ENCODE measurements at places on chromosomes 2 and 18. TPM values are rescaled to one million over a fixed set of nuclear protein-coding genes. Genes with fewer than 3 reads are reported as not detected.

DNA sequence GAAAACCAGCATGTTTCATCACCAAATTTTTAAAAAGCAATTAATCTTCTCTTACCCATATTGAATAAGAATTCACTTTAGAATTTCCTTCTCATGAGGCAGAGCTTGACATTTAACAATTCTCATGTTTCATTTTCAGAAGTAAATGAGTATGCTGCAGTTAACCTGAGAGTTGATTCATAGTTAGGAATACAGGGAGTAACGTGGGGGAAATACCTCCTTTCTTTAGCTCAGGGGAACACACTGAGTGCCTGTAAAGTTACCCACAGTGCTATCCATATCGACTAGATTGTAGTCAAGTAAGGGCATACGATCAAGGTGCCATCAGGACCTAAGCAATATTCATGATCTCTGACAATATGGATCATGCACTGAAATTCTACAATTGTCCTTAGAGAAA, 38.9 kb upstream of the ATIC start:
- DNase-seq = no peak
- peaks cover 11% of the 10 kb centered on the region for H3K4me1 ChIP-seq
- no peak overlapping the region for H3K27ac ChIP-seq
- H3K36me3 ChIP-seq = no peaks in the 10 kb centered on the region

Gene KANSL1L
- 12.2 TPM for total RNA-seq

DNA sequence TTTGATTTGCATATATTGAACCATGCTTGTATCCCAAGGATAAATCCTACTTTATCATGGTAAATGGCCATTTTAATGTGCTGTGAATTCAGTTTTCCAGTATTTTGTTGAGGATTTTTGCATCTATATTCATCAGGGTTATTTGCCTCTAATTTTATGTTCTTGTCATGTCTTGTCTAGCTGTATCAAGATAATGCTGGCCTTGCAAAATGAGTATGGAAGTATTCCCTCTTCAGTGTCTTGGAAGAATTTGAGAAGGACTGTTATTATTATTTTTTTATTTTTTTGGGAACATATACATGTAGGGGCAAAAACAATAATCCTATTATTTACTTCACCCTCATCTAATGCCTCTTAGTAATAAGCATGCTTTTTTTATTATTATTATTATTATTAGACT, 398.0 kb upstream of the KCNH7 start:
- H3K36me3 ChIP-seq = peaks cover 7% of the 10 kb centered on the region
- no peak for DNase-seq
- H3K27me3 ChIP-seq = no peaks in the 10 kb centered on the region
- H3K4me3 ChIP-seq = no peak overlapping the region

DNA sequence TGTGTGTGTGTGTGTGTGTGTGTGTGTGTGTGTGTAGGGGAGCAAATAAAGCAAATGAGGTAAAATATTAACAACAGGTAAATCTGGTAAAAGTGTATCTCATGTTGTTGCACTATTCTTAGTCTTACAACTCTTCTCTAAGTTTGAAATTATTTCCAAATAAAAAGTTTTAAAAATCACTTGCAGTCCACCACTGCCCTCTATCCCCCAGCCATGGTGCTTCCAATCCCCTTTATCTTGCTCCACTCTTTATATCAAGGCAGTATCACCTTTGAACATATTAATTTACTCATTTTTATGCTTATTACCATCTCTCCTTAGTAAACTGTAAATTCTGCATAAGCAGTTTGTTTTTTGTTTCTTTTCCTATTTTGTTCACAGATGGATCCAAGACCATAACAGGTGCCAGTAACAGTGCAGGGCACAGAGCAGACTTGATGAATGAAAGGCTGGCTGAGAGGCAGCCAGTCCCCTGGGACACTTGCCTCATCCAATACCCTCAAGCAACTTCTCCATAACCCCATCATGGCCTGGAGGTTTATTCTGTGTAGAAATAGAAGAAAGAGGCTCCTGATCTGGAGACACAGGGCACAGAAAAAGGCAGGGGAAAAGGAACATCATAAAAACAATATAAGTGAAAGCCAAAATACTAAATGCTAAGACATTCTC, 67.6 kb downstream of the LDAH start:
- no peaks in the 10 kb centered on the region for H3K4me1 ChIP-seq
- H3K36me3 ChIP-seq = peaks cover 4% of the 10 kb centered on the region
- DNase-seq = no peak
- H3K4me3 ChIP-seq = no peak overlapping the region
- no peaks in the 10 kb centered on the region for H3K27me3 ChIP-seq

Gene PLA2R1
- 47.7 TPM for total RNA-seq

Gene UGT1A9
- total RNA-seq = not detected

DNA sequence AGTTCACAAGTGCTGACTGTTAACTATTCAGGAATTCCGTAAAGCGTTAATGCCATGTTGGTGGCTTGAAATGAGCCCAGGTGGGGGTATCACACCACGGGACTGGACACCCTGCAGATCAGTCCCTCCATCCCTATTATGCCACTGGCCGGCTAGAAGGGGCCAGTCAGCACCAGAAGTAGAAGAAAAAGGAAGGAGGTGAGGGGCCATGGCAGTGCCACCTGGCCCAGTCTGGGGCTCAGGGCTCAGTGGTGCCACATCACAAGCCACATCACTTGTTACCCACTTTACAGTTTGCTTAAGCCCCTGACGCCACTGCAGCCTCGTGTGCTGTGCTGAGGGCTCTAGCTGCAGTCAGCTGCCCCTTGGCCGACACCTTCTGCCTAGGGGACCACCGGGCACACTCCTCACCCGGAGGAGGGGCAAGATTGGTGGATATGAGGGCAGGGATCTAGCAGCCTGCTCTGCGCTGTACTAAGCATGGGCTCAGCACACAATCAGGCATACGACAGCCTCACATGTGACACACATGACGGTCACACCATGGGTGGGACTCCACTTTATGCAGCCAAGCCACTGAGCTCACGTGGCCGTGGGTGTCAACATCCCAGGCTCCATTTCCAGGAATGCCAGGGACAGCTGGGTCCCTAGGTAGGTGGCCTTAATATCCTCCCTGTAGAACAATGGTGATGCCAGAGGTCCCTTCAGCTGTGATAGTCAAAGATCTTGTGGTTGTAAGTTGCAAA, 3.6 kb downstream of the LIMS2 start:
- H3K27ac ChIP-seq = peak overlapping the region; percentile 92
- peak overlapping the region; percentile 96 for H3K4me3 ChIP-seq
- peaks cover 70% of the 10 kb centered on the region for H3K4me1 ChIP-seq
- H3K36me3 ChIP-seq = peaks cover 6% of the 10 kb centered on the region

- H3K4me3 ChIP-seq = no peak overlapping the region
- H3K27ac ChIP-seq = peak overlapping the region; percentile 84
- no peaks in the 10 kb centered on the region for H3K36me3 ChIP-seq
- no peaks in the 10 kb centered on the region for H3K27me3 ChIP-seq
- DNase-seq = no peak
- H3K4me1 ChIP-seq = peaks cover 97% of the 10 kb centered on the region
Measured at GRCh38 chr2:216560838-216561270, 62.2 kb downstream of the RPL37A start.

DNA sequence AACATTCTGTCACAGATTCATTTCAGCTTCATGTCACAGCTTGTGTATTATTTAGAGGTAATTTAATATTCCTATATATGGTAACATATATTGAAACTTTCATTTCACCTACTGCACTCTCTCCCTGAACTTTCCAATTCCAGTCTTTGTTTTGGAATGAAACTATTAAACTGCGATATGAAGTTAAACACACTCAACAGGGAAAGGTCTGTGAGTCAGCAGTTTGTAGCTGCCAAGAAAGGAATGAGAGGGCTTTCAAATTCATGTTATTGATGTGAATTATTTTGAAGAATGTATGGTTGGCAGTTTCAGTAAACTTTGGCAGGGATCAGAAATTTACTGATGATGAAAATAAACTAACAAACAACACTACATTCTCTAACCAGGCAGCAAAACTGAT, 148.3 kb downstream of the HNMT start:
- H3K4me1 ChIP-seq = no peaks in the 10 kb centered on the region
- H3K4me3 ChIP-seq = no peak overlapping the region
- no peak for DNase-seq

DNA sequence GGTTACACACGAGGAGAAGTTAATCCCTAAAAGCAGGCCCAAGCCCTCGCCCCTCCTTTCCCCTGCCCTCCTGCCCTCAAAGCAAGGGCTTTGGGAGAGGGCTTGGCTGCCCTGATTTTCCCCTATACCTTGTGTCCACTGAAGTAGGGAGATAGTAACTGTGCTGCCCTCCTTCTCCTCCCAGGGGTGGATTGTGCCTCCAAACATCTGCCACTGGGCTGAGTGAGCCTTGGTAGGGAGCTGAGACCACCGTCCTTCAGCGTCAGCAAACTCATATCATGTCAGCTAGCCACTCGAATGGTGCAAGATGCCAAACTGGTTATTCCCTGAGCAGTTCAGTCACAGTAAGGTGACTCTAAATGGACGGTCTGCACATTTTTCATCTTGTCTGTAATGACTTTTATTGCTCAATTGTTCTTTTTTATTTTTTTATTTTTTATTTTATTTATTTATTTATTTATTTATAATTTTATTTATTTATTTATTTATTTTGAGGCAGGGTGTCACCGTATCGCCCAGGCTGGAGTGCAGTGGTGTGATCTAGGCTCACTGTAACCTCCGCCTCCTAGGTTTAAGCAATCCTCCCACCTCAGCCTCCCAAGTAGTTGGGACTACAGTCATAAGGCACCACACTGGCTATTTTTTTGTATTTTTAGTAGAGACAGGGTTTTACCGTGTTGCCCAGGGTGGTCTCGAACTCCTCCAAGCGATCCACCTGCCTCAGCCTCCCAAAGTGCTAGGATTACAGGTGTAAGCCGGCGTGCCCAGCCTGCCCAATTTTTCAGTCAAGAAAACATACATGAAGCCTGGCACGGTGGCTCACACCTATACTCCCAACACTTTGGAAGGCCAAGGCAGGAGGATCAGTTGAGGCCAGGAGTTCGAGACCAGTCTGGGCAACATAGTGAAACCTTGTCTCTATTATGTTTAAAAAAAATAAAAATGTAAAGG, 8.7 kb downstream of the PCBP1 start:
- H3K27me3 ChIP-seq = no peaks in the 10 kb centered on the region
- no peaks in the 10 kb centered on the region for H3K36me3 ChIP-seq
- peak; percentile 66 for DNase-seq

DNA sequence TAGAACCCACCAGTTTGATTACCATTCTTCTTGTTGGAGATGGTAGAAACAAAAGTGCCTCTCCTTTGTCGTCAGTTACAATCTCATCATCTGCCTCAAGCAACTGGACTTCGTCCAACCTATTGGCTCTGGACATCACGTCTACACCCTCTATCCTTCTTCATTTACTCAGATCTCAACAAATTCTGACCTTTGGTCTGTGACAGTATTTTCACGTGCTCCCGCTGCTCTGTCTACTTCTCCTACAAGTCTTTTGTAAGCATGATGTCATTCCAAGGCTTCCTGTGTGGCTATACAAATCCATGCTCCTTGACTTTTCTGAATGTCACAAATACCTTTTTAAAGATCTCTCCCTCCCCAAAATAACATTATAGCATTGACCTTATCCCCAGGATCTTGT, 43.0 kb upstream of the PID1 start:
- no peak for DNase-seq
- H3K4me3 ChIP-seq = no peak overlapping the region
- no peaks in the 10 kb centered on the region for H3K4me1 ChIP-seq
- H3K27me3 ChIP-seq = peaks cover 2% of the 10 kb centered on the region
- no peak overlapping the region for H3K27ac ChIP-seq

Gene NEB
- total RNA-seq = 2.2 TPM

GRCh38 chr2:119494163-119494790, 30.0 kb downstream of the SCTR start:
- no peak for DNase-seq
- no peak overlapping the region for H3K4me3 ChIP-seq
- peaks cover 32% of the 10 kb centered on the region for H3K4me1 ChIP-seq

- H3K27me3 ChIP-seq = no peaks in the 10 kb centered on the region
- peaks cover 1% of the 10 kb centered on the region for H3K36me3 ChIP-seq
- no peak for DNase-seq
- H3K27ac ChIP-seq = no peak overlapping the region
- H3K4me3 ChIP-seq = no peak overlapping the region
- H3K4me1 ChIP-seq = peaks cover 4% of the 10 kb centered on the region
Measured at GRCh38 chr18:44759925-44760342, 79.2 kb downstream of the SETBP1 start.

Gene COL4A4
- 7.3 TPM for total RNA-seq

Gene LYPD6
- 0.82 TPM for total RNA-seq

DNA sequence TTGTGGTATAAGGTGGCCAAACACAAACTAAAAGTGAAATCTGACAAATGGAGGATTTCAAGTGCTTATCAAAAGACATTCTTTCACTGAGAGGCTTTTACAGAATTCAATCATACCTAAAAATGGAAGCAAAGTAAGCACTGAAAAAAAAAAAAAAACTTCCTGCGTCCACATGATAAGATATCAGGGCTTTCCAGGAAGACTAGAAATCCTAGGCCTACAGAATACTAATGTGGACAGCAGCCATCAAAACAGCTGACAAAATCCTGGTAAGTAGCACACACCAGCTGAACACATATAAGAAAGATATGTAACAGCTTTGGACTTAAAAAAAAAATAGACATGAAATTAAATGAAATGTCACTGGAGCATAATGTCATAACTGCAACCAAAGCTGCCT, 178.2 kb downstream of the SUCLG1 start:
- H3K27me3 ChIP-seq = peaks cover 5% of the 10 kb centered on the region
- no peak overlapping the region for H3K4me3 ChIP-seq
- no peak for DNase-seq
- no peaks in the 10 kb centered on the region for H3K4me1 ChIP-seq

DNA sequence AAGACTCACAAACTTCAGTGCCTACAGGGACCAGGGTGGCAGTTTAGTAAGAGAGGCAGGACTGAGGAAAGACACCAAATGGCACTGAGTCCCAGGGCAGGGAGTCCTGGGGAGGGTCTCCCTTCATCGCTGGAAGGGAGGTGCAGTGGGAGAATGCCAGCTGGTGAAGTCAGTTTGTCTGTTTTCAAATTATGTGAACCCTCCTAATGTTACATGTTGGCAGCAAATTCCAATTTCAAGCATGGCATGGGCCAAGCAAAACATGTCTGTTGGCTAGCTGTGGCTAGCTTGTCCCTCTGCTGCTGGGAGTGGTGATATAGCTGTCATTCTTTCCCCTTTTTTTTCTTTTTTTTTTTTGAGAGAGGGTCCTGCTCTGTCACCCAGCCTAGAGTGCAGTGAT, 55.9 kb upstream of the HAAO start:
- H3K4me1 ChIP-seq = peaks cover 19% of the 10 kb centered on the region
- no peak overlapping the region for H3K4me3 ChIP-seq
- DNase-seq = no peak
- no peaks in the 10 kb centered on the region for H3K27me3 ChIP-seq

- H3K4me1 ChIP-seq = peaks cover 45% of the 10 kb centered on the region
- no peak overlapping the region for H3K4me3 ChIP-seq
- peak overlapping the region; percentile 99 for H3K27ac ChIP-seq
- DNase-seq = no peak
- H3K27me3 ChIP-seq = no peaks in the 10 kb centered on the region
Measured at GRCh38 chr18:12908706-12909105, 24.7 kb upstream of the PTPN2 start.

GRCh38 chr2:1784087-1784486, 39.8 kb upstream of the PXDN start:
- peaks cover 27% of the 10 kb centered on the region for H3K27me3 ChIP-seq
- DNase-seq = peak; percentile 77
- H3K36me3 ChIP-seq = no peaks in the 10 kb centered on the region
- H3K4me1 ChIP-seq = no peaks in the 10 kb centered on the region
- H3K27ac ChIP-seq = no peak overlapping the region

Gene ZCCHC2
- 13.2 TPM for total RNA-seq
